Activated CD8-positive, alpha-beta memory T cell treated with anti-CD3 and anti-CD28 coated beads for 48 hours (primary cell): ENCODE measurements at places on chromosomes 7 and 10.
A peak's percentile ranks its signal among the peaks of the same experiment; 100 is the strongest.

DNA sequence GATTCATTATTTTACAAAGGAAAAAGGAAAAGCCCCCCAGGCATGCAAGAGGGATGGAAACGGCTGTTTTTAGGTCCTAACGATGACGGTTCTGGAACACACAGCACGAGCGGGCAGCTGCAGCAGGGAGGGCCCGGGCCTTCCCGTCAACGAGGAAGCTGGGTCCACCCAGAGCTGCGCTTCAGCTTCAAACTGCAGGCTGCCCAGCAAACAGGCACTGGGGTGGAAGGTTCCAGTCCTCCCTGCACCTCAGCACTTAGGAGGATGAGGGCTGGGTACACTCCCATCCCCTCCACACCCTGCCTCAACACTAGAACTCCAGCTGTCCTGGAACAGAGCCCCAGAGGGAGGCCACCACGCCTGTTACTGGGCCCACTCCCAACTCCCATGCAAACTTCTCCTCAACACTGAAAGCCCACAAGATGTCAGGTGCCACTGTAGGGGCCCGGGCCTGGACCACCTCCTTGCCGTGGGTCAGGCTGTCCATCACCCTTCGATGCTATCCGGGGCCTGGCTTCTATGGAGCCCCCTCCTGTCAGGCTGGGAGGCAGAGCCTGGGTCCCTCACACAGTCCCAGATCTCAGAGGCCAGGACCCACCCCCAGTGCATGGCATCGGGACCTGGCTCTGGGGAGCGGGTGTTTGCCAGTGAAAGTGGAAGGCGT is 33.0 kb downstream of the PAPOLB start:
- DNase-seq: no peak

DNA sequence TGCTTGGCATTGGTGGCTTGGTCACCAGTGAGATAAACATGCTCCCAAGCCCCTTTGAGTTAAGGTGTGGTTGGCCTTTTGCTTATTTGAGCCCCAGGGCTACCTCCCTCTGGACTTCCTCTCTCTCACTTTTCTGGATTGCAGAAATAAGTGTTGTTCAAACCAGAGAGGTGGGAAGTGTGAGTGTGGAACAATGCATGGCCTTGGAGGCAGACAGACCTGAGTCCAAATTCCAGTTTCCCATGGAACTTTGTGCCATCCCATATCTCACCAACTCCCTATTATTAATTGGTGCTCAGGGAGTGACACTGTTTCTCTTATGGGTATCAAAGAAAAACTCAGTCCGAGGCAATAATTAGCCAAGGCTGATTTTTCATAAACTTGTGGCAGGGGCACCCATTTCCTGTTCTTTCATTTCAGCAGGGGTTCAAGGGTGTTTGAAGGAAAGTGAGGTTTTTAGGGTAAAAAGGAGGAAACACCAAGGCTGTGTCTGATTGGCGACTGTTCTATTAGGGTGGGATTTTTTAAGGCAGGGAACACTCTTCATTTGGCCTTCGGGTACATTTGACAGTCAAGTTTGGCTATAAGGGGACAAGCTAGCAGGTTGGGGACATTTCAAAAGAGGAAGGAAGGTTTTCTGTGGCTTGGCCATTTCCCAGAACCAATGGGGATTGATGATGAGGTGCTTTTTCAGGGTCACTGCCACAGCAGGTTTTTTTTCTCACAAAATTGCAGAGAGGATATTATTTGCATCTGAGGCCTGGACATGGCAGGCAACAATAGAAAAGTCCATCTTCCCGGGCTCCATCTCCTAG is 148.8 kb upstream of the NPY start:
- DNase-seq: no peak

DNA sequence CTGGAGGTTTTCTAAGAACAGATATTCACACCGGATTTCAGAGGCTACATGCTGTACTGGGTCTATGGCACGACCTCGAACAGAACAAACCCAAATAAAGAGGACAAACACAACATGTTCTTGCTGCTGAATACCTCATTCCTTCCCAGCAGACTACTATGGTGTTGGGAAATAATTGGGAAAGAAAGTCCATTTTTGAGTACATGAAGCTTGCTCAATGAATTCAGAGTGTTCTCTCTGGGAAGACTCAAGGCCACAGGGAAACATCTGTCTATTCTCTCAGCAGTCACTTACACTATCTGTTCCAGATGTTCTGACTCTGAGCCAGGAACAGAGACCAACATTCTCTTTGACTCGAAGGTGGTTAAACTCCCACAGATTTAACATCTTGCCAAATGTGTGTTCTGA is 30.9 kb downstream of the LAMB1 start:
- no peak for DNase-seq

GRCh38 chr10:78568620-78569019 is 500.1 kb upstream of the ZMIZ1 start:
- no peak for DNase-seq

- DNase-seq: no peak
Observed at GRCh38 chr10:75106242-75106641, 5.2 kb upstream of the SAMD8 start.

GRCh38 chr7:150966002-150966401 is 12.1 kb downstream of the KCNH2 start:
- no peak for DNase-seq

- peak; percentile 4 for DNase-seq
Observed at GRCh38 chr10:8137272-8137681, 82.8 kb downstream of the GATA3 start.

GRCh38 chr7:98562871-98563495 is 54.1 kb upstream of the NPTX2 start:
- DNase-seq: no peak

DNA sequence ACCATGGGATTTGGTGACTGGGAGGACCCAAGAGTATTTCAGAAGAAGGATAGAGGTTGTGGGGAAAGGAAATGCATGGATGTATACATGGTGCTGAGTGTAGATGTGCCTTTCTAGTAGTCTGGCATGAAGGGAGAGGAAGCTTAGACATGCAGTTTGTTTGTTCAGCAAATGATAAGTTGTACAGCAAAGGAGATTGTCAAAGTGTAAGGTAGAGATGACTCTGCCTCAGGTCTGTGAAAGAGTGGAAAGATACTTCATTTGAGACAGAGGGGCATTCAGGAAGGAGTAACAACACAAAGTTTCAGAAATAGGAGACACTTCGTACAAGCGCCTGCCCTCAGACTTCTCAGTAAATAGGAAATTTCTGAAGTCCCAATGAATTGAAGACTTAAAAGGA is 152.3 kb downstream of the CELF2 start:
- DNase-seq: no peak

DNA sequence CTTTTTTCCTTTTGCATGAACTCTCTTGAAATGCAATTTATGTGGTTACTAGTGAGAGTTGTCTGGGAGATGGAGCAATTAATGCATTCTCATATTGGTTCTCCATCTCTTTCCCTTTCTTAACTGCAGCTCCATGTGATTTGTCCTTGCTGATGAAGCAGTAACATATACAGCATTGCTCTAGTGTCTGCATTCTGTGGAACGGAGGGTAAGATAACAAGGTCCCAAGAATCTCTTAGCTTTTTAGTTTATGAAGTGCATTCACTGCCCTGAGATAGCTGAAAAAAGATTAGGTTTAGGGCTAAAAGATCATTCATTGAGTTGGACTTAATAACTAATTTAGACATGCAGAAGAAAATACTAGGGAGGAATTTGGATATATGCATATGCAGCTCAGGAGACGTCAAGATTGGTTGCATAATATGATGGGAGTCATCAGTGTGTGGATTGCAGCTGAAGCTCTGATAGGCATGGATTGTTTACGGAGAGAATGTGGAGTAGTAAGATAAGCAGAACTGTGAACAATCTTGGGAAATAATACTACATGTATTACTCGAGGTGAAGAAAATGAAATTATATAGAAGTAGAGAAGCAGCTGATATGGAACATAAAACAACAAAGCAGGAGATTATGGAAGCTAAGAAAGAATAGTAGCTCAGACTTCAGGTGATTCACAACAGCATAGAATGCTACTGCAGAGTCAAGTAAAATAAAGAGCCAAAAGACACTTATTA is 404.7 kb downstream of the ARL4A start:
- no peak for DNase-seq

- DNase-seq: no peak
Observed at GRCh38 chr7:23276376-23276775, 22.8 kb upstream of the MALSU1 start.

DNA sequence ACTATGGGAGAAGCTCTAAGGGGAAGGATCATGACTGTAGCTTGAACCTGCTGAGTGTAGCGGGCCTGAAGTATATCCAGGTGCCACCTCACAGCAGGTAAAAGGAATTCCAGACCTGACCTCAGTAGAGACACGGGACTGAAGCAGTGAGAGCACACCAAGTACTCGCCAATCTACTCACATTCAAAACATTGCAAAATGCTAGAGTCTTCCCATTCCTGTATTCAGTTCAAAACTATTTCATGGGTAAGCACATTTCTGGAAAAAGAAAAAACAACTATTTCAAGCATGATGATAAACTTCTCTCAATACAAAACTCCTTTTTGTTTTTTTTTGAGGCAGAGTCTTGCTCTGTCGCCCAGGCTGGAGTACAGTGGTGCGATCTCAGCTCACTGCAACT is 121.9 kb upstream of the AUTS2 start:
- DNase-seq: no peak

DNA sequence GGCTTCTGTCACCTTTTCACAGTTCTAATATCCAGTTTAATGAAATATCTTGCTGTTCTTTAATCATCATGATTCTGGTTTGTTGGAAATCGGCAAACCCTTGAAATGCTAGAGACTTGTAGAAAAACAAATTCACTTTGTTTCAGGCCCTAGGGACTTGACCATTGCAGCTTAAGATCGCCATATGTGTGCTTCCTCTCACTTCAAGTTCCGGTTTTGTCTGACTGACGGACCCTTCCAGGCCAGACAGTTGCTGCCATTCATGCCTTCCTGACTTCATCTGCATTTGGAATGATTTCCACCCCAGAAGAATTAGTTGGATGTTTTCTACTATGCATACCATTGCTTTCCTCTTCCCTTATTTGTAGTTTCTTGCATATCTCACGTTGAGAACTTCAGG is 125.6 kb downstream of the CELF2 start:
- DNase-seq: no peak

GRCh38 chr7:12229046-12229445 is 18.0 kb downstream of the TMEM106B start:
- DNase-seq: no peak

DNA sequence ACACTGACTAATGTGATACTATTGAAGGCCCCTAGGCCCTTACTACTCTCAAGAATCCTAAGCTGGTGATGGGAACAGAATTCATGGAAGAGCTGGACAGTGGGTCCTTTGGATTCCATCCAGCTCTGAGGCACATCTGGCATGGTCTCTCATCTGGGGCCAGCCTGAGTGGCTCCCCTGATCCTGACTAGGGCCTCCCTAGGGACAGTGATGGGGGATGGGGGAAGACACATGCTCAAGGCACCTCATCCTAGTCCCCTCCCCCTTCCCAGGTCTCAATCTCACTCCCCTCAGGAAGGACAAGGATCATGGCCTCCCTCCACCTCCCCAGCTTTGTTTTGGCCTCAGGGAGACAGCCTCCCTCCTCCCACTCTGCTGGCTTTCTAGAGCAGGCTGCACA is 1.8 kb downstream of the KCNIP2 start:
- no peak for DNase-seq

- DNase-seq: no peak
Observed at GRCh38 chr7:30276203-30276900, 8.0 kb upstream of the ZNRF2 start.

- DNase-seq: no peak
Observed at GRCh38 chr7:103116991-103117390, 31.9 kb downstream of the NAPEPLD start.

- DNase-seq: no peak
Observed at GRCh38 chr10:98212196-98212595, 55.8 kb downstream of the LOXL4 start.

- no peak for DNase-seq
Observed at GRCh38 chr10:73838008-73838567, 26.7 kb upstream of the NDST2 start.

DNA sequence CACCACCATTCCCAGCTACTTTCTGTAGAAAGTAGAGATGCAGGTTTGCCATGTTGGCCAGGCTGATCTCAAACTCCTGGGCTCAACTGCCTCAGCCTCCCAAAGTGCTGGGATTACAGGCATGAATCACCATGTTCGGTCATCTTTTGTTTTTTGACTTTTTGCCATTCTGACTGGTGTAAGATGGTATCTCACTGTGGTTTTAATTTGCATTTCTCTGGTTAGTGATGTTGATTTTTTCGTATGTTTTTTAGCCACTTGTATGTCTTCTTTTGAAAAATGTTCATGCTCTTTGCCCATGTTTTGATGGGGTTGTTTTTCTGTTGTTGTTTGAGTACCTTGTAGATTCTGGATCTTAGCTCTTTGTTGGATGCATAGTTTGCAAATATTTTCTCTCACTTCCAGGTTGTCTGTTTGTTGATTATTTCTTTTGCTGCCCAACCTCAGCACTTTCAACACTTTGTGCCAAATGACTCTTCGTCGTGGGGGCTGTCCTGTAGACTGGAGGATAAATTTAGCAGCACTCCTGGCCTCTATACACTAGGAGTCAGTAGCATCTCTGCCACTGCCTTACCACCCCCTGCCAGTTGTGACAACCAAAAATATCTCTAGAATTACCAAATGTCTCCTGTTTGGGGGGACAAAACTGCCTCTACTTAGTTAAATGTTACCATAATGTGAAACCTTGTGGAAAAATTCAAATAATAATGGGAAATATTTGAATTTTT is 6.5 kb upstream of the CPED1 start:
- no peak for DNase-seq

DNA sequence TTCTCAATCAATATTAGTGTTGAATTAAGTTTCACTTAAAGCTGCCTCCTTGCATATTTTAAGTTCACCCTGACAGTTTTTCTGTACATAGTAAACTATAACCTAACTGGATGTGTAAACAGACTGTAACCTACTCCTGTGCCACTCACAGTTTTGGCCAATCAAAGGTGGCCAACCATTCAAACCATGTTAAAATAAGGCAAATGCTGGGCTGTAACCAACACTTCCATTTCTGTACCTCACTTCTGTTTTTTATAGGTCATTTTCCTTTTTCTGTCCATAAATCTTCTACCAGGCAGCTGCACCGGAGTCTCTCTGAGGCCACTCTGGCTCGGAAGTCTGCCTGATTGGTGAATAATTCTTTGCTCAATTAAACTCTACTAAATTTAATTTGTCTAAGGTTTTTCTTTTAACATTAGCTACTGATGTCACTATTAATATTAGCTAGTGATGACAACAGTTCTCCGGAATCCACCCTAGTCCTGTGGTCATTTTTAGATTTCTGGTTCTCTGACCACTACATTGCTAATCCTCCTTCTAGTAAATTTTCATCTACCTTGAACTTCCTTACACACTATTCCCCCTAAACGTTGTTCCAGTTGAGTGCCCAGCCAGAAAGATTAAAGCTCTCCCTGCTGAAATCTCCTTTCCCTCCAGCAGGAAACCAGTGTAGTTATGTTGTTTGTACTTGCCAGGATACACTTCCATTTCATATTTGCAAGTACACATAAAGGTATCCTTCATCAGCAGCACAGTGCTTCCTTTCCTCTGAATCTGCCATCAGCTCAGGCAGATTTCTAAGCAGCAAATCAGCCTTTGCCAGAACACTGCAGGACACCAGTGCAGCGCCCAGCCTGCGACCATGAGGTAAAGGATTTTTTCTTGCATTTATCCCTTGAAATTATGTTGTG is 18.6 kb upstream of the IFIT2 start:
- DNase-seq: no peak

- no peak for DNase-seq
Observed at GRCh38 chr7:36911788-36912187, 187.5 kb upstream of the AOAH start.
